ENCODE measurements at places on chromosomes 5 and 9. TPM values are rescaled to one million over a fixed set of nuclear protein-coding genes. Genes with fewer than 3 reads are reported as not detected.

SLC45A2 gene
- total RNA-seq = 2.0 TPM

KCNT1 gene
- total RNA-seq = not detected

TMEM174 gene
- total RNA-seq = not detected

IL12B gene
- total RNA-seq = not detected

LCN12 gene
- total RNA-seq = not detected

MLLT3 gene
- 16.1 TPM for total RNA-seq

TMEM252 gene
- total RNA-seq = not detected

AQP3 gene
- 1.4 TPM for total RNA-seq

FGD3 gene
- total RNA-seq = not detected

PRRC1 gene
- total RNA-seq = 52.3 TPM

LHX3 gene
- not detected for total RNA-seq

GPR151 gene
- total RNA-seq = not detected

ERCC6L2 gene
- total RNA-seq = 34.0 TPM

CKMT2 gene
- not detected for total RNA-seq

ASPN gene
- 0.10 TPM for total RNA-seq

CSF2 gene
- total RNA-seq = 4.8 TPM

KCNV2 gene
- not detected for total RNA-seq

SEC16A gene
- 14.8 TPM for total RNA-seq

SNCAIP gene
- not detected for total RNA-seq

SLC4A9 gene
- not detected for total RNA-seq

GPRIN1 gene
- 6.2 TPM for total RNA-seq

DTWD2 gene
- total RNA-seq = 4.1 TPM

BHMT2 gene
- not detected for total RNA-seq

ZNF366 gene
- total RNA-seq = not detected

FCHO2 gene
- 12.0 TPM for total RNA-seq

CAST gene
- 102 TPM for total RNA-seq

SLC46A2 gene
- total RNA-seq = not detected

PCDHGC3 gene
- 75.6 TPM for total RNA-seq

SV2C gene
- under 0.01 TPM for total RNA-seq

CACNA1B gene
- not detected for total RNA-seq

MAPK9 gene
- 18.0 TPM for total RNA-seq

ELAVL2 gene
- total RNA-seq = 1.1 TPM

PSAT1 gene
- 46.7 TPM for total RNA-seq
